ENCODE measurements at places on chromosomes 12 and 14.
A peak's percentile ranks its signal among the peaks of the same experiment; 100 is the strongest.

GRCh38 chr14:79951572-79951971, 259.7 kb downstream of the DIO2 start:
- no peak for DNase-seq

GRCh38 chr12:75260316-75260715, 50.7 kb upstream of the KCNC2 start:
- DNase-seq, result no peak

- no peak for DNase-seq
These were observed 14.1 kb upstream of the MIS18BP1 start for GRCh38 chr14:45267071-45267470.

DNA sequence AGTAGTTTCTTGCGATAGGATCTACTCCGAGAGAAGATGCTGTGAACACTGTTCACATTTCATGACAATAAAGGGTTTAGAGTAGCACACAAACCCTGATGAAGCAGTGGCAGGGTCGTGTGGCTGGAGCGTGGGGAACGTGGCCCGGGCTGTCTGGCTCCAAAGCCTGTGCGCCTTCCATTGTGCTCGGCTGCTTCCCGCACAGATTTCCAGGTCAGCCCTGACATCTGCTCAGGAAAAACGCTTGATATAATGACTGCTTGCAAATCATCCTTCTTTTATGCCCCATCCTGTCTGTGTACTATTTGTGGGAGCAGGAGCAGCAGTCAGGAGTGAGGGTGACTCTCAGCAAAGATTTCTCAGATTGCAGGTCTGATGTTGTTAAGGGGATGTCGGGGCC, 78.6 kb downstream of the EML1 start:
- no peak for DNase-seq

DNA sequence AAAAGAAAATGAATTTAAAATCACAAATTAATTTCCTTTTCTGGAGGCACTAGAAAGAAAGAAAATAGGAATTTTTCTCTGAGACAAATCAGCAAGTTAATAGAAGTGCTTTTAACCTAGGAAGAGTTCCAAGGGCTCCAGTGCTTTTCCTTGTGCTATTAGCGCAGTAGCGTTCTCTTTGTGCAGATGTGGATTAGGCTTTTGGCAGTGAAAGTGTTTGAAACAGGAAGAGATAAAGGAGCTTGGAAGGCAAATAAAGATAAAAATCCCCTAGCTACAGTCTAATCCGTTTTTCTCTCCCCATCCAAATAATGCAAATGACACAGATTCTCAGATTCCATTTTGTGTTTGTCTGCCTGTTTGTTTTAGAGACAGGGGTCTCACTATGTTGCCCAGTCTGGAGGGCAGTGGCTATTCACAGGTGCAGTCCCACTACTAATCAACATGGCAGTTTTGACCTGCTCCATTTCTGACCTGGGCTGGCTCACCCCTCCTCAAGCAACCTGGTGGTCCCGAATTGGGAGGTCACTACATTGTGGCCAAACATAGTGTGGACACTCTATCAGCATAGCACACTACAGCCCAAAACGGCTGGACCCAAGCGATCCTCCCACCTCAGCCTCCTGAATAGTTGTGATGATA, 166.1 kb downstream of the PAWR start:
- DNase-seq, result no peak

DNA sequence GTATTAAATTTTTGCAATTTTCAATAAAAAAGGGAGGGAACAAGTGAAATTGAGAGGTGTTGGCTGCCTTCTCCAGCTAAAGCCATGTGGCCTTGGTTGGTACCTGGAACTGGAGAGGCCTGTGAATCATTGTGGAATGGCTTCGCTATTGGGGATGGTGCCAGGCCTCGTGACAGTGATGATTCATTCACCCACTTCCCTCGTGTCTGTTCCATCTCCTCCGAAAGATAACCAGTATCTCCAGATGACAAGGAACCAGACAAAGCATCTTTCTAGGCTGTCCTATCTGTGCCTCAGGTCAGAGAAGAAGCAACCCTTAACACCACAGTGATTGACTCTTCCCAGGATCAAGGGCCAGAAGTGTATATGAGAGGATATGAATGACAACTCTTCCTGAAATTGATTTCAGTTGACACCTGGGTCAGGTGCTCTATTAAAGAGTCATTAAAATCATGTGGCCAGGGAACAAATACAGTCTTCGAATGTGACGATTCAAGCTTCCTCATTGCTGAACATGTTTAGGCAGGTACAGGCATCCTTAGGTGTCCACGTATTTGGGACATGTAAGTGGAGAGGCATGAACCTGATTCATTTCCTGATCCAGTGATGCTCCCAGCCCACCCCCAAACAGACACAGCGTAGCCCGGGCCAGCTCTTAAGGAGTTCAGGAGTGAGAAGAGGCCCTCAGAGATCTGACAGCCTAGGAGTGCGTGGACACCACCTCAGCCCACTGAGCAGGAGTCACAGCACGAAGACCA, at the start of gene RNASE7:
TSS of gene RNASE7 (plus strand) at position 687 of the 758 bp plus-strand sequence. CDS start 631 bp downstream, outside the sequence.
- DNase-seq, result peak; percentile 22

DNA sequence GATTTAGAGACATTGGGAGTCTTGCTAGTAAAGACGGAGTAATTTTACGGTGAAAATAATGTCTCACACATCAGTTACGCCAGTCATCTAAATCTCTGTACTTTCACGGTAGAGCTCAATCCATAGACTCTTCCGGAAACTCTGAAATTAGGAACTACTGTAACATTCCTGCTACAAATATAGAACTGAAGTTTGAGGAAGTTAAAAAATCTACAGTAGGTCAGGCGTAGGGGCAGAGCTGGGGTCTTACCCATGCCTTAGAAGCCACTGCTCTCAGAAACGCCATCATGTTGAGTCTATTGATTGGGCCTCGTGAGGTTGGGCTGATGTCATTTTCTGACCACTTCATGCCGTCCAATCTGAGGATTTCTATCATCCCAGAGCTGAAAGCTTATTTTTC, 1029.8 kb upstream of the TMEM132C start:
- no peak for DNase-seq

GRCh38 chr12:79033788-79034187, 169.2 kb downstream of the SYT1 start:
- peak; percentile 1 for DNase-seq

GRCh38 chr12:22658214-22658613, 33.2 kb downstream of the ETNK1 start:
- no peak for DNase-seq

GRCh38 chr12:122495258-122495657, 5.5 kb downstream of the ZCCHC8 start:
- no peak for DNase-seq

DNA sequence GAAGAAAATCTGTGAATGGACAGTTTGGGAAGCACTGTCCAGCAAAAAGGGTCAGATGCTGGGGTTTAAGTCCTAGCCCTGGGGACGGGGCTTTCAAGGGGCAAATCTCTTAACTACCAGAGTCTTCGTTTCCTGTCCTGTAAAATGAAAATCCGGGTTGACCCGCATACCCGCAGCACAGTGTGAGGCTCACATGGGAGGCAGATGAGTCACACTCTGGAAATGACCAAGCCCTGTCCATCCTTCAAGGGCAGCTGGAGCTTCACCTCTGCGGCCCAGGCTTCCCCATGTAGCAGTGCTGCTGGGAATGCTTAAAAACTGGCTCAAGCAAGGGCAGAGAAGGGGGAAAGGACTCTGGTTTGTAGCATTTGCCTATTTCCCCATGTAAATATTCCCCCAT, 19.0 kb downstream of the FAM181A start:
- no peak for DNase-seq

- no peak for DNase-seq
These were observed 80.0 kb downstream of the ATXN2 start for GRCh38 chr12:111519083-111519482.
